ENCODE measurements at places on chromosomes 3 and 15. TPM values are rescaled to one million over a fixed set of nuclear protein-coding genes. Genes with fewer than 3 reads are reported as not detected.

Gene DLEC1
- total RNA-seq, result 0.54 TPM

Gene ITGA11
- total RNA-seq, result 2.1 TPM

Gene IL12A
- 0.21 TPM for total RNA-seq

Gene CTSH
- 40.5 TPM for total RNA-seq

Gene COL7A1
- total RNA-seq, result 0.56 TPM

Gene IMPG2
- 0.05 TPM for total RNA-seq

Gene LTF
- not detected for total RNA-seq

Gene ZDHHC19
- not detected for total RNA-seq

Gene AMIGO3
- total RNA-seq, result 0.21 TPM

Gene GABRR3
- total RNA-seq, result 0.05 TPM

Gene COMMD2
- total RNA-seq, result 44.2 TPM

Gene PRR20G
- not detected for total RNA-seq

Gene MESP2
- not detected for total RNA-seq

Gene HHATL
- not detected for total RNA-seq

Gene SHC4
- total RNA-seq, result 21.2 TPM

Gene PLEKHO2
- 16.9 TPM for total RNA-seq

Gene NOX5
- total RNA-seq, result not detected

Gene AP3S2
- total RNA-seq, result 20.6 TPM

Gene C3orf22
- total RNA-seq, result not detected

Gene LRRIQ4
- total RNA-seq, result 0.09 TPM

Gene CHRD
- total RNA-seq, result not detected

Gene HHLA2
- 2.2 TPM for total RNA-seq

Gene CSPG4
- total RNA-seq, result not detected

Gene KIAA1143
- total RNA-seq, result 47.4 TPM

Gene KLHL6
- 44.9 TPM for total RNA-seq

Gene PHC3
- total RNA-seq, result 56.4 TPM

Gene OPA1
- 91.2 TPM for total RNA-seq

Gene XCR1
- total RNA-seq, result 0.05 TPM

Gene DENND4A
- total RNA-seq, result 44.2 TPM

Gene MAGI1
- total RNA-seq, result 2.0 TPM

Gene FRMD5
- 0.09 TPM for total RNA-seq

Gene SERPINI1
- total RNA-seq, result 0.49 TPM

Gene DGKG
- total RNA-seq, result 0.14 TPM

Gene KBTBD12
- total RNA-seq, result not detected

Gene FHIT
- total RNA-seq, result 23.8 TPM

Gene ALDH1L1
- not detected for total RNA-seq

Gene SCAMP5
- 1.3 TPM for total RNA-seq

Gene ZPLD1
- not detected for total RNA-seq

Gene NPAP1
- not detected for total RNA-seq

Gene PXYLP1
- 11.7 TPM for total RNA-seq

Gene FOXB1
- 0.68 TPM for total RNA-seq

Gene TMC3
- not detected for total RNA-seq

Measured in activated CD4-positive, alpha-beta T cell treated with anti-CD3 and anti-CD28 coated beads, Interleukin-2, amount 10 ng/mL, durations not matched to agents 24 days and 14 days (primary cell).